AML-193 (cell line): ENCODE measurements at places on chromosomes 12 and 14.

DNA sequence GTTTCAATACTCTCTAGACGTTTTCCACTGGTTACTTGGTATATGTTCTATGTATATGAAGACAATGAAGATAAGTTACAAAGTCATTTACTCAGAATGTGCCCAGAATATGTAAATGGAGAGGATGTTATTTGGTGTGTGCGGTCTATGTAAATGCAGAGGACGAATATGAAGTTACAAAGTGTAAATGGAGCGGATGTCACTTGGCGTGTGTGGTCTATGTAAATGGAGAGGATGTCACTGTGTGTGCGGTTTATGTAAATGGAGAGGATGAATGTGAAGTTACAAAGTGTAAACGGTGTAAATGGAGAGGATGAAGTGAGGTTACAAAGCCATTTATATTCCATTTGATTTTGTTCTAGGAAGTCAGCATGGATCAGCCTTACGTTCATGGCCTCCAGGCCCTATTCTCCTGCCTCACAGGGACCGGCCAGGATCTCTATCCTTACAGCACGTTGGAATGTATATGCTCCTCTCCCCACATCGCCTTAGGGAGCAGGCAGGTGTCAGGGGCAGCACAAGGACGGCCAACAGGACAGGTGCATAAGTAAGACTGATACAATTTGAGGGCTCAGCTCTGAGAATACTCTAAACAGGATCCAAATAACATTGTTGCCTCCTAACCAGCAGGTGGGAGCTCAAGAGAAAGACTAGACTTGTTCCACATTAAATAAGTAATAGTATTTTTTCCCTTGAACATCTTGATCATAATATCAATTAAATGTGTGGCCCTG, 42.4 kb downstream of the GLRX5 start:
- no peak for DNase-seq

GRCh38 chr12:102631274-102631673, 150.9 kb upstream of the IGF1 start:
- DNase-seq, result no peak

DNA sequence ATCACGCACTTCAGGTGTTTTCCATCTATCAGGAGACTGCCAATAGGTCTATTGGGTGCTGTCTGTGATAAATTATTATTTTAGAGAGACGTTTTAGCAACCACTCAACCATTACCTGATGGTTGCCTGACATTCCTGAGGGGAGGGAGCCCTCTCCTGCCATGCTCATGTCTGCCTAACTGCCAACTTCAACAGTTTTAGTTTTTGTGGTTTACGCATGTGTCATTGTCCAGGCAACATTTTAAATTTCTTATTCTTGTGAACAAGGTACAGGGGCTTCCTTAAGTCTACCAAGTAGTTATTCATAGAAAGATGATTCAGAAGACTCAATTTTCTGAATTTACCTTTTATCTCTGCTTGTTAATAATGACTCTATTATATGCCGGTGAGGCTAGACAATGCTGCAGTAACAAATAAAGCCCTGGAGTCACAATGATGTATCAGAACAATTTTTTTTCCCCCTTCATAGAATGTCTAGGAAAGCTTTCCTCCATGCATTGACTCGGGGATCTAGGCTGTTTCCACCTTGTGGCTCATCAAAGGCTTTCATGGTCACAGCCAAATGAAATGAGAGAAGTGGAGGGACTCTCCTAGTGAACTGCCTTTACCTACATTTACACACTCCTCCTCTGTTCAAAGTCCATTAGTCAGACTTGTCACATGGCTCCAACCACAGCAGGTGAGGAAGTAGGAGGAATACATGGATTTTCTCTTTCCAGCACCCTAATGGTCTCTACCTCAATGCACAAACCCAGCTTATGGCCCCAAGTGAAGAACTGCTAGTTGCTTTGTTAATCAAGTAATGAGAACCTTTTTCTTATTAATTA, 225.8 kb downstream of the CRADD start:
- no peak for DNase-seq

DNA sequence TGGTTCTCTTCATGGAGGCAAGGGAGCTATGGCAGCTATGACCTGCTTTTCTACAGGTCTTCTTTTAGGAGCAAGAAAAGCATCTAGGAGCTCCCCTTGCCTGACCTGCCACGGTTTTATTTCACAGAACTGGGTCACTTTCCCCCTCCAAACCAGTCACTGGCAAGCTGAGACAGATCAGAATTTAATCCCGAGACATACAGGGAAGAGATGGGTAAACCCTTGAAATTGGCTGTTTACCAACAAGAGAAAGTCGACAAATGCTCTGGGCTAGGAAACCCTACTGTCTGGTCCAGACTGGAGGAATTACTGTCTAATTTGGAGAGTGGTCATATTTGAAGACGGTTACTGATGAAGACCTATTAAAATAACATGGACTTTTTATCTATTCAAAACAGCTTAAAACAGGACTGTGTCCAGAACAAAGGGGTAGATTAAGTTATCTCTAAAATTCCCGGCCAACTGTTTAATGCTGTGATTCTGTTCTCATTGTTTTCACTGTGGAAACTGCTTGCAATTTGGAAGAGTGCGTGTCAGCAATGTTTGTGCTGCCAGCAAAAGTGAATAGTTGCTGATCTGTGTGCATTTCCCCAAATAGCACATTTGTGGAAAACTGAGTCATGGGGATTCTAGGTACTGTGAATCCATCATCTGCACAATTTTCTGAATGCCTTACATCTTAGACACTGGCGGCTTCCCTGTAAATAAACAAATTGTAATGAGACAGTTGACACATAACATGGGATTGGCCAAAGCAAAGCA, 73.4 kb upstream of the EEA1 start:
- no peak for DNase-seq

GRCh38 chr12:66767536-66767935, 88.7 kb upstream of the GRIP1 start:
- no peak for DNase-seq

DNA sequence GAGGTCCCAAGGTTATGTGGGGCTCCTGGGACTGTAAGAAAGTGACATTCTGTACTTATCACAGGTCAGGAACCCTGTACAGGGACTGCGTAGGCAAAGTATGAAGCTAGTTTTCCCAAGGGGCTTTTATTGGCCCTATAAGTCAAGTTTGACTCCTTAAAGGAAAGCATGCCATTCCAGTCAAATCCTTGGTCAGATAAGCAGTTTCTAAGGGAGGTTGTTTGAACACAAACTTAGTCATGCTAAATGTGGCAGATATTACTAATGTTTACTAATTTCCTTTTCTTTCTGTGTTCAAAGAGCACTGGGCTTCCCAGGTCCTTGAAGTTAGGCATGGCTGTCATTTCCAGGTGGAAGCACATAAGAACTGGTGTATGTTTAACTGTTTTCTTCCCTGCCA, 472.4 kb downstream of the ATP23 start:
- no peak for DNase-seq

DNA sequence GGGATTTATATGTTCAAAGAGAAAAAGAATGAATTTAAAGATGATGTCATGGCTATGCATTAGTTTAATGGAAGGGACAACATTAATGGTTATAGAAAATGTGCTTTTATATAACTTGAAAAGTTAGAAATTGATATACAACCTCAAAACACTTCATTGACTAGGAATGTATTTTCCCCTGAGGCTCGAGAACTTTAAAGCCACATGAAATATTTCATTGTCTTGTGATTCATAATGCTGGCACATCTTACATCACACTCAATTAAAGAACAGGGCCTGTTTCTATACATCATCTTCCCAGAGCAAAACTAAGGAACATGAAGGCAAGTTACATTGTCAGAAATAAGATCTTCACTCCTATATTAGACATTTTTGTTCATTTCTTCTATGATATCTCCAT, 35.2 kb upstream of the PAWR start:
- DNase-seq, result no peak
